Left ventricle myocardium superior (tissue), 1 donor: ENCODE measurements at places on chromosomes 6 and 20.

DNA sequence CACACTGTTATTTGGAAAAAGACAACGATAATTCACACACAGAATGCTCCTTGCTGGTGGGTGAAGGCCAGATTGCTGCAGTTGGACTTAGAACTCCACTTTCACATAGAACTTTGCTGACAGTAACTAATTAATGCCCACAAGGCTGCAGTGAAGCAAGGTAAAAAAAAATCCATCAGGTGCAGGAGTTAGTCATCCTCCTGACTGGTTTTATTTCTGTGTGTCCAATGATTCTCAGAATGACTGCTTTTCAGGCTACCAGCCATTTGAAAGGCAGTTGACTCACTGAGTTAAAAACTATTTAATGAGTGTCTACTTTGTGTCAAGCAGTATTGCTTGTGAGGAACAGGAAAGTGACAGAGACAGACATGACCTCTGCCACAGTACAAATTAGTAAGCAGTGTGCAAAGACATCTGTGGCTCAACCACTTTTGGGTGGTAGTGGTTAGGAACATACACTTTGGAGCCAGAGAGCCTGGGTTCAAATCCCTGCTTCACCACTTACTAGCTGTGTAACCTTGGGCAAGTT is 41.9 kb downstream of the ELOVL5 start:
- DNase-seq, result no peak

DNA sequence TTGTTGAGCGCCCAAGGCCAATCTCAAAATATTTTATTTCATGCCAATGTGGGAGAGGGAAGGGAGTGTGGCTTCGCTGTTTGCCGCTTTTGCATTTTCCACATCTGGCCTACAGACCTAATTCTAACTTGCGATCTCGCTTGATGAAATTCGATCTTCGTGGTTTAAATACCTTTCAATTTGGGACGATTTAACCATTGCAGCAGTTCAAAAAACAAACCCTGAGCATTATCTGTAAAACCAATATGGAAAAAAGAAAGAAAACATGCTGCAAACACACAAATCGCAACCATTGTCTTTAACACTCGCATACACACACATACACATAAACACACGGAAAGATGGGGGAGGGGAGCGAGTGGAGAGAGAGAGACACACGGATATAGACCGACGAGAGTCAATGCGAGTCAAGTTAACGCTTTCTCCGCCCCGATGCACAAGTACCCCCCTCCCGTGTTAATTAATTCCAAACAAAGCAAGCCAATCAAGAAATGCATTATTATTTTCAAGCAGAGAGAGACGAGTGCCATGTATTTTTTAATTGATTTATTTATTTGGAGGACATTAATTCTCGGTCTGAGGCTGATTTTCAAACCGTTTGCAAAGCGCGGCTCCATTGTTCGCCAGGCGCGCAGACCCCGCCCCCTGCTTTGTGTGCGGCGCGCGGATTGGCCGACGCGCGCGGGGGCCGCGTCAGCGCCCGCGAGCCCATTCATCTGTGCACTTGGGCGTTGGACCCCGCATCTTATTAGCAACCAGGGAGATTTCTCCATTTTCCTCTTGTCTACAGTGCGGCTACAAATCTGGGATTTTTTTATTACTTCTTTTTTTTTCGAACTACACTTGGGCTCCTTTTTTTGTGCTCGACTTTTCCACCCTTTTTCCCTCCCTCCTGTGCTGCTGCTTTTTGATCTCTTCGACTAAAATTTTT is at the start of gene MARCKS:
MARCKS (plus strand) TSS at position 721 of the 931 bp plus-strand sequence. CDS start 401 bp downstream, outside the sequence.
- peak; percentile 91 for DNase-seq

- peak; percentile 54 for DNase-seq
These were observed at the start of gene SLC35F1 for GRCh38 chr6:117906958-117907600. Gene SLC35F1, plus strand, starts transcription at chr6:117907264.

DNA sequence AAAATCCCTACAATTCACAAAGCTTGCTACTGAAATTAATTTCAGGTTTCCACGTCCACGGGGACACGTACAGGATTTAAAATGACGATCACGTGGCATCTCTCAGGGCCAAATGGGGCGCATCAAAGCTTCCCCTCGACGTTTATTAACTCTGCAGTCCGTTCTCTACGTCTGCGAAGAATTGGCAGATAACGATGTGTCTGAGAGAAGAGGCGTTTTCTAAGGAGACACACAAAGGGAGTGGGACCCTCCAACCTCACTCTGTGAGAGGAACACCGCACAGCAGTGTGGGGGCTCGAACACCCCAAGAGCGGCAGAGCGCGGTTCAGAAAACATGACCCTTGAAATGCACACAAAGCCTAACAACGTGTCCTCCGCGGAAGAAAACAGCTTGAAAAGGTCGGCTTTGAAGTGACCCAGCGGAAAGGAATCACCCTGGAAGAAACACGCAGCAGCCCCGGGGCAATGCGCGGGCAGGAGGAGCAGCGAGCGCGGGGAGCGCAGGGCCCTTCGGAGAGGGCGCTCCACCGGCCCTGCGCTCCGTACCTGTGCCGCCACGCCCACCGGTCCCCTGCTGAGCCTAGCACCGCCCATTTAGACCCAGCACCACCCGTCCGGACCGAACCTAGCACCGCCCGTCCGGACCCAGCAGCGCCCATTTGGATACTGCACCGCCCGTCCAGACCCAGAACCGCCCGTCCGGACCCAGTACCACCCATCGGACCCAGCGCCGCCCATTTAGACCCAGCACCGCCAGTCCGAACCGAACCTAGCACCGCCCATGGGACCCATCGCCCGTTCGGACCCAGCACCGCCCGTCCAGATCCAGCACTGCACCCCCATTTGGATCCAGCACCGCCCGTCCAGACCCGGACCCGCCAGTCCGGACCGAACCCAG is 1.1 kb upstream of the AFDN start:
- DNase-seq, result peak; percentile 63

DNA sequence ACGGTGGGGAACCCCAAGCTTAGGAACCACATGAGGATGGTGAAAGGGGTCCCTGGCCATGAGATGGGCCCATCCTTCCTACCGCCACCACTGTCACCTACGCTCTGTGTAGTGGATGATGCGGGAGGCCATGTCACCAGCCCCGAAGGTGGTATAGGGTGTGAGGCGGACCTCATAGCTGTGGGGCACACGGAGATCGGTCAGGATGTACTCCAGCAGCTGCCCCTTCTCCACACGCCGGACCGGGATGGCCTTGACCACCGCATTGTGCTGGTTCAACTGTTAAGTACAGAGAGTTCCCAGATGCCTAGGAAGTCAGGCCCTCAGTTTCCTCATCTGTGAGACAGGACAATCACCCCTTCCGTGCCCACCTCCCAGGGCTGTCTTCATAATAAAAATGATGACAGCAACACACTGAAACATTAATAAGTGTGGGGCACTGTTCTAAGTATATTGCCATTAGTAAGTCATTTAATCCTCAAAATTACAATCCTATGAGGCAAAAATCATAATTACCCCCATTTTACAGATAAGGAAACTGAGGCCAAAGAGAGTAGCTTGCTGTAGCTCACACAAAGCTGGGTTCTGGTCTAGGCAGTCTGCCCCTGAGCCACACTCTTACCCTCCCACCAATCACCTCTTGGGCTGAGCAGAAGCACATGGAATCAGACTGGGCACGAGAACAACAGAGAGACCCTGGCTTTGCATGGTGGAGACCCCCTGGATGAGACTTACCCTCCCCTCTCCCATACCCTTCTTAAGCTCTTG is 51.4 kb downstream of the MDGA1 start:
- DNase-seq, result no peak

GRCh38 chr6:12296255-12296573 is 6.1 kb downstream of the EDN1 start:
- DNase-seq, result no peak

DNA sequence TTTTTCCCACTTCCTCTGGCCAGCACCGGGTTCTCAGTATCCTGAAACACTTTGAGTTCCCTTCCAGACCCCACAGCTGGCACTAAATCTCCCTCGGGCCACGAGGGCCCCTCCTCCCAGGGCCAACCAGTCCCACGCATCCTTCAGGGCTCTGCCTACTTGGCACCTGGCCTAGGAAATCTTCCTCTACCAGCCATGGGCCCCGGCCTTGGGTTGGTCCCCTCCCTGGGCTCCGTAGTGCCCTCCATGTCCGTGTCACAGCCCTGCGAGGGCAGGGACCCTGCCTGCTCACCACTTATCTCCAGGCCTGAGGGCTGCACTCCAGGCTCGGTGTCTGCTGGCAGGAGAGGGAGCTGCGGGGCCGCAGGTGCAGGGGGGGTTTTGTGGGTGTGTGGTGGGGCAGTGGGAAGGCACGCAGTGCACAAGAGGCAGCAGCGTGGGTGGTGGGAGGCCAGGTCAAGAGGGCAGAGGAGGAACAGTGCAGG is 48.8 kb upstream of the CDH22 start:
- DNase-seq, result peak; percentile 58

- DNase-seq, result no peak
These were observed 332.0 kb downstream of the BTBD9 start for GRCh38 chr6:38307740-38308139.
